ENCODE measurements at places on chromosomes 16 and 17.

DNA sequence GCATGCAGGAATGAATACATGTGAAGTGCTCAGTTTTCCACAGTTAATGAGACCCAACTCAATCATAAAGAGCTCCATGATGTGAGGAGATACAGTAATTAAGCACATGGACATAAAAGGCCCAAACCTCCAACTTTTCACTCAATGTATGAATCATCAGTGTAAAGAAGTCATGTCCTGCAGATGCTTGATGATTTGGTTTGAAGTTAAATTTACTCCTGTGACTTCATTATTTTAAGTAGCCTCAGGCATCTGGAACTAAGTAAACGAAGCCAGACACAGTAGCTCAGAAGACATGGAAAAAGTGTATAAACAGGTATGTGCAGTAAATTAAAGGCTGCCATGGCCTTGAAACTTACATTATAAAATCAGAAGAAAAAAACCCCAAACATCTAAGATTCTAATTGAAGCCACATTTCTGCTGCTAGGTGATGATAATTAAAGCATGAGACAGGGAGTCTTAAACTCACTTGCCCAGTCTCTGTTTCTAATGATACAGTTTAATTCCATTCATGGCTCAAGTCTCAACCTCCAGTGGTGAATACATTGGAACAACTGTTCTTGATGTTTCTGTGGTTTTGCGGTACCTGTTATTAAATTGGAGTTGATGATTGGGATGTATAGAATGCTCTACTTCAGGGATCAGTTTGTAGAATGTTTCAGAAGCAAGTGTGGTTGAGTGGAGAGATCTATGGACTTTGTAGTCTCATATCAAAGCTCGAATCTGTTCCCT, 28.9 kb upstream of the CCL2 start:
- no peak for DNase-seq

DNA sequence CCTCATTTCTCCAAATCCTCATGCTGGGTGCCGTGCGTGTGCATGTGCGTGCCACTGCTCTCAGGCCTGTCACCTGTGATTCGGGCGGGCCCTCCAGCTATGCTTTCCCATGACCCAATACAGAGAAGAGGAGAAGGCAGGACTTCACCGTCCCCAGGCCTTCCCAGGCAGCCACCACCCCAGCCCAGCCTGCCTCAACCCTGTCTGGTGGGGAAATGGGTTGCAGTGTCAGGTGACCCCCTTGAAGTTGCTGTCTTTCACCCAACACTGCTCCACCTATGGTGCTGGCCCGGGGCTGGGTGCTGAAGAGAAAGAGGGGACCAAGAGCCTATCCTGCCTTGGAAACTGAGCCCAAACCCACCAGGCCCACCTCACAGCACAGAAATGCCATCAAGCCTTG, 94.7 kb downstream of the GOSR1 start:
- DNase-seq = no peak

- no peak for DNase-seq
Measured at GRCh38 chr16:51391798-51392511, 240.9 kb upstream of the SALL1 start.

DNA sequence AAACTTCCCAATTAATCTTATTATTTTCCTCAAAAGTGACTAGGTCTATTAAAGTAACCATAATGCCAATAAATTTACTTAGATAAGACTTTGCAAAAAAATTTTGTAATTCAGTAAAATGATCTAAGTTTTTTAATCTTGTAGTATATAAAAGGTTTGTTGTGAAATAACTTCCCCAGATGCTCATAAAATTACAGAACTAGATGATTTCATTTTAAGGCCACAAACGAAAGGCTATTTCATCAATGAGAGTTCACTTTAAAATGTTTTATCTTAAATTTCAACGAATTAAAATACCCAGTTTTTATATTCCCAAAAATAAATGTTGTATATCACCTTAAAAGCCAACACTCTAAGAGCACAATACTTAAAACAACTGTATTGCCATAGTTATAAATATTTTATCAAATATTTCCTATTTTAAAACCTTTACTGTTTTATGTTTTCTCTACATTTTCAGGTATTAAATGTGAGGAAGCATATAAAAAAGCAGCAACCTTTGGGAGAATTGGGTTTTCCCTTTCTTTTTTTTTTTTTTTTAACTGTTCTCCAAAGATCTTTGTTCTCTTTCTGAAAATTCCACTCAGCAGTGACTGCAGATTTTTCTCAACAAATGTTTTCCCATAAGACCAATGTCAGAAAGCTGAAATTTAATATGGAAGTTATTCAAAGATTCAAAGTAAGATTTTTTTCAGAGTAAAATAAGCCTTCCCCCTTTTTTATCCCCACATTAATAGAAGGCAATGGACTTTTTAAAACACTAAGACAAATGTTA, 169.9 kb downstream of the CYB561 start:
- no peak for DNase-seq

DNA sequence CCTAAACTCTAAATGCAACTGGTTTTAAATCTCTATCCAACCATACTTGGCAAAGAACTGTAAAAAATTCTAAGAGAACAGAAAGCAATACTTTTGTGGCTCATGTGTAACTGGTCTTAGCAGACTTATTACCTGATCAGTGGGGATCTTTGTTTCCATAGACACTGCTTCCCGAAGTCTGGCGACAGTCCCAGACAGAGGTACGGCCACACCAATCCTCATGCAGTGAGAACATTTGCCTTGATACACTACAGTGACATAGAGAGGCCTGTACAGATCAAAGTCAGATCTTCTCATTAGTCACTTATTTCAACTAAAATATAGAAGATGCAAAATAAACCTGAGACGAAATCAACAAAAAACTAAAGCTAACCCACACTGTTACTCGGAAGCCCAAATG, 43.9 kb downstream of the USP31 start:
- no peak for DNase-seq

DNA sequence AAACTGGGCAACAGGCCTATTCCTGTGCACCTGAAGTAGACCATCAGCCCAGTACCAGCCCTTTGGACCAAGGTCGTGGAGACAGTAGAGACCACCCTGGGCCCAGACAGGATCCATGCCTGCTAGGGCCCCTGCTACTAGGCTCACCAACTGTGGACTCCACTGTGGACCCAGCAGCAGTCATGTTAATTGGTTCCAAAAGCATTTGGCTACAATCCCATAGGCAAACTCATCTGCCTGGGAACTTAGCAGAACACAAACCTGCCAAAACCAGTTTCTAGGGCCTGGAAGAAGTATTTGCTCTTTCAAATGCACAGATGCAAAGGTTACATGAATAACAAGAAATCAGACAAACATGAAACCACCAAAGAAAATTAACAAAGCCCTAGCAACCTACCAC, 53.1 kb downstream of the ACSM2A start:
- DNase-seq = no peak

GRCh38 chr17:731644-732066, 741 bp upstream of the TLCD3A start:
- DNase-seq = no peak

GRCh38 chr16:85167589-85168537, 55.6 kb upstream of the CIBAR2 start:
- no peak for DNase-seq

GRCh38 chr16:56636616-56637413, 1.7 kb upstream of the MT1A start:
- DNase-seq = no peak

DNA sequence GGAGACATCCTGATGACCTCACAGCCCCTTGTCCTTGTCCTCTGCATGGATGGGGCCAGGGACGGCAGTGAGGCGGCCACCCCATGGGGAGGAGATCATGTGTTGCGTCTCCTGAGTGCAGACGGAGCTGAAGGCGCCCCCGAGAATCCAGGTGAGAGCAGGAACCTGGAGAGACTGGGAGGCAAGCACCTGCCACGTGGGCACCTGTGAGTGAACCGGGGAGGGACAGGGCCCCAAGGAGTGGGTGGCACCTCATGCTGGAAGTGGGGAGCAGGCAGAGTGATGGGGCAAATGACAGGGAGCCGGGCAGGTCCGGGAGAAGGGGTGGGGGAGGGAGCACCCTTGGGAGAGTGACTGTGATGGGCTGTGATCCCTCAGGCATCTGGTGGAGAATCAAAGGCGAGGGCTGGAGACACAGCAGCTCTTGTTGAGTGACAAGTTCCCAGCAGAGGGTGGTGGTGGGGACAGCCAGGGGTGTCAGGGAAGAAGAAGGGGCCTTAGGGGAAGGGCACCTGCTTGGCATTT, 174.3 kb upstream of the CHMP6 start:
- no peak for DNase-seq

DNA sequence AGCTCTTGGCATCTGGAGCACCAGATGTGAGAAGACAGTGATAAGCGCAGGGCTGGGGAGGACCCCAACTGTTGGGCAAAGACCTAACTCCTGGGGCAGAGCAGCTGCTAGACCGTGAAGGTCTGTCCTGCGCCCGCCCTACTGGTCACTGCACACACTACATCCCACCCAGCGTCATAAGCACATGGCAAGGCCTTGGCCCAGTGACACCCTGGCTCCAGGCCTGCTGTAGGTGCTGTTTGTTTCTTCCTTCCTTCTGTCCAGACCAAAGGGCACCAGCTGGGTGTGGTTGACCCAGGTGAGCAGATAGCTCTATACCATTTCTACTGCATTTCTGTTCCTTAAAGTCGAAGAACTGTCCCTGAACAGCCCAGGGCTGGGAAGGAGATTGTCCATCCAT, 6.4 kb downstream of the TRPV3 start:
- DNase-seq = no peak

- no peak for DNase-seq
Measured at GRCh38 chr16:3787924-3788661, 70.8 kb upstream of the TRAP1 start.

- DNase-seq = no peak
Measured at GRCh38 chr17:51666971-51667705, 406.8 kb downstream of the UTP18 start.

GRCh38 chr16:49821614-49822282, 34.2 kb downstream of the ZNF423 start:
- DNase-seq = no peak

GRCh38 chr16:48788475-48788874, 178.5 kb upstream of the N4BP1 start:
- no peak for DNase-seq

- no peak for DNase-seq
Measured at GRCh38 chr16:87076331-87076949, 240.8 kb downstream of the C16orf95 start.

GRCh38 chr16:55030944-55031343, 100.3 kb downstream of the IRX5 start:
- no peak for DNase-seq

DNA sequence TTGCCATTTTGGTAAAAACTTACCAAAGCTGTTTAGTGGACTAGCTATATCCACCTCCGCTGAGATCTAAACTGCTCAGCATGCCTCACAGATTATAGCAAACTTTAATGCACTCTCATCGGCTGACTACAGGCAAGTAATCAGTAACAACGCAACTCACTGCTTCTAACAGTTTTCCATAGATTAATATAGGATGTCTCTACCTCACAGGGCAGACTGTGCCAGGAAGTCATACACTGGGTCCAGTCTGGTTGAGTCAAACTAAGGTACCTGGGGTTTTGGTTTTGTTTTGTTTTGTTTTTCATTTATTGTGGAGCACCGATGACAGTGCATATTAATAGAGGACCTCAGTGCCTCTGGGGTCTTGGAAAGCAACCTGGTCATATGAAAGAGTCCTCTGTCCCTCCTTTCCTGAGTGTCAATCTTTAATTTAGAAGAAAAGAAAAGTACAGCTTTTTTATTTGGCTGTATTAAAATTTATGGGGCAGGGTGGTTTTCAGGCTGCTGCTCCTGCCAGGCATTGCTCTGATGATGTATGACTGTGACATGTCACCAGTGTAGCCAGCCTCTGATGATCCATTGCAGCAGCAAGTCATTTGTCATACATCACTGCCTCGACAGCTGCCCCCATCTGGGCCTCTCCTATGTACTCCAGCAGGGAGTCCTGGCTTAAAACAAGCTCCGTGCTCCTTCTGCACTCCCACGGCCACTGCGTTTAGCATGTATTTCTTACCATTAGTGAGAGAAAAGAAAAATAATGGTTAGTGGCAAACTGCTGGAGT, 854.1 kb downstream of the KCNJ2 start:
- no peak for DNase-seq

DNA sequence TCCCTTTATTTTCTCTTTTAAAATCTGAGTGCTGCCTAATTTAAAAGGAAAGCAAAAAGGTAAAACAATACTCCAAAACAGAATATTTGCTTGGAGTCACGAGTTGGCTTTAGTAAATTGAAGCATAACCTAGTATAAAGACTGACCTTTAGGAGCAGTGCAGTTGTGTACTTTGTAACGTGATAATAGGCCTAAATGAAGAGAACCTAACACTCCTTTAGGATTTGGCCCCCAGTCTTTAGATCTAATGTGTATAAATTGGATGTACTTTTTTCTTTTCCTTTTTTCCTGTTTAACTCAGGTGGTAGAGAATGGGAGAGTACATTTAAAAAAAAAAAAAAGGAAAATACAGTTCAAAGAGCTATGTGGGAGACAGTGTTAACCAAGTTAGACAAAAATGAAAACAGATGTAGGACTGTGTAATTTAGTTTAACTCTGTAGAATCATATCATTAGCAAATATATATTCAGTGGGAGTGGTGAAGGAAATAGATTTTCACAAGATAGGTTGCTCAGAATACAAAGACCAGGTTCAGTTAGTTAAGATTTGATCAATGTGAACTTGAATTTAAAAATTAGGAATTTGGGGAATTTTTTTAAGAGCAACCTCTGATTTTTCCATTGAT, 16.8 kb downstream of the CPD start:
- DNase-seq = no peak

- DNase-seq = no peak
Measured at GRCh38 chr17:76934561-76935320, 66.5 kb downstream of the MGAT5B start.

DNA sequence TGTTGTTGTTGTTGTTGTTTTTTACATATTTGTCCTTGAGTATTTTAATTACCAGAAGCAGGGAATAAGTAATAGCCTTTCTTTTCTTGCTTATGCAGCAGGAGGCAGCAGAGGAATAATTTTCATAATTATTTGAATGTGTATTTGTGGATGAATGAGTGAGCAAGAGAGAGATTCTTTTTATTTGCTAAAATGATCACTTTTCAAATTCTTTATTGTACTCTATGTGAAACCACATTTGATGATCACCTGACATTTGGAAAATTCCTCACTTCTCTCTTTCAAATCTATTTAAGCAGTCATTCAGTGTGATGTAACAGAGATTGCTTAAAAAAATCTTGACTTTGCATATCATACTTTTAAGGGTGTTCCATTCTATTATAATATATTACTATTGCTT, 223.6 kb downstream of the BCAS3 start:
- DNase-seq = no peak

DNA sequence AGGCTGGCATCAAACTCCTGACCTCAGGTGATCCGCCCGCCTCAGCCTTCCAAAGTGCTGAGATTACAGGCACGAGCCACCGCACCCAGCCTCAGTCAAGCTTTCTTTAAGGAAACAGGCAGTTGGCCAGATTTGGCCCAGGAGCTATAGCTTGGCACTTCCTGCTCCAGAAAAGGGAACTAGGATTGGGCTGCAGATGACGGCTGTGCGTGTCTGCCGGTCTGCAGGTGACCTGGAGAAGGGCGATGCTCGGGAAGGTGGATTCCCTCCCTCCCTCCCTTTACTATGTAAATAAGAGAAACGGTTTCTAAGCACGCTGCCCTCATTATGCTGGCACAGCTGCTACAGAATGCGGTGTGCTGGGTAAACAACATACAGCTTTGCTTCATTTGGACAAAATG, 215.9 kb downstream of the RPTOR start:
- DNase-seq = peak; percentile 99

GRCh38 chr16:87303431-87303930, 13.7 kb downstream of the C16orf95 start:
- DNase-seq = no peak

All from NCI-H774 (cell line).